ENCODE measurements at places on chromosomes 2 and 18.

DNA sequence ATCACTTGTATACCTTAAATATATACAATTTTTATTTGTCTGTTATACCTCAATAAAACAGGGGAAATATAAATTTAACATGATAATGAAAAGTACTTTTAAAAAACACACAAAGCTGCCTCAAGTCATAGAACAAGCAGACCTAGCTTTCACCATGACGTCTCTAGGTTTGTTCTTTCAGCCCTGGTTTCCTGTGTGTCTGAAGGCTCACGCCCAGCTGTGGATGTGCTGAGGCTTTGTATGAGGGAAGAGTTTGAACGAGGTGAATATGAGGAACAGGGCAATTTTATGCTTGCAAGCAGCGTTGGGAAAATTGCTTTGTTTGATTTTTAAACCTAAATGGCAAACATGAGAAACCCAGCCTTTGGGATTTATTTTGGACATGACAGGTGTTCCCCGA, 15.3 kb downstream of the SH3RF3 start:
- no peak for DNase-seq

DNA sequence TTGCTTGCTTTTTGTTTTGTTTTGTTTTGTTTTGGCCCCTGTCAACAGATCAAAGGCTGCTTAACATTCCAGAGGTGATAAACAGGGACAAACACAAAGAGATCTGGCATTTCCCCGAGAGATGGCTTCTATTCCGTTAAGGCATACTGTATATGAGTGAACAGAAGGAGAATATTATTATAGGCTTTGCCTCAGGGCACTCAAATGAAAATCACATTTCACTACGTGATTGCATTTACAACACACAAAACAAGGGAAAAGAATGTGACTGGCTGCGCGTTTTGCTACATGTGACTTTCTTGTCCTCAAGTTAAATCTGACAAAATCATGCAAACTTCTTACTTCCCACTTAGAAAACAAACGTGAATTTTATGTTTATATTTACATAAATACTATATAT, 1037.9 kb upstream of the DDX18 start:
- DNase-seq: no peak

DNA sequence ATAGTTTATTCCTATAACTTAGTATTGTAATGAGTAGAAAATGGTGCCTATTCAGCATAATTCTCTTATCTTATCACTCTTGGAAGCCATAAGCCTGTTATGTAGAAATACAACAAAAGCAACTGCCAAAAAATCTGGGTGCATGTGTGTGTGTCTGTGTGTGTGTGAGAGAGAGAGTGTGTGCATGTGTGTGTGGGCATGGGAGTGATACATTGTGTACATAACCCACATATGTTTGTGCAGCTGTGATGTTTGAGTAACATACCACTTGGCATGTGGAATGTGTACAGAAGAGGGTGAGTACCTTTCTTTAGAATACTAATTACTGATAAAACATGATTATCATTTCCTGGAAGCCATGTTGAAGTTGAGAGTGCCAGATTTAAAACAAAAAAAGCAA, 642.3 kb upstream of the SYT4 start:
- DNase-seq: no peak

GRCh38 chr2:83795777-83796176, 663.3 kb downstream of the SUCLG1 start:
- DNase-seq: no peak

- DNase-seq: no peak
These were observed 233.1 kb downstream of the NR4A2 start for GRCh38 chr2:156099382-156099781.

- DNase-seq: peak; percentile 34
These were observed 2.8 kb downstream of the SP9 start for GRCh38 chr2:174337337-174338146.

DNA sequence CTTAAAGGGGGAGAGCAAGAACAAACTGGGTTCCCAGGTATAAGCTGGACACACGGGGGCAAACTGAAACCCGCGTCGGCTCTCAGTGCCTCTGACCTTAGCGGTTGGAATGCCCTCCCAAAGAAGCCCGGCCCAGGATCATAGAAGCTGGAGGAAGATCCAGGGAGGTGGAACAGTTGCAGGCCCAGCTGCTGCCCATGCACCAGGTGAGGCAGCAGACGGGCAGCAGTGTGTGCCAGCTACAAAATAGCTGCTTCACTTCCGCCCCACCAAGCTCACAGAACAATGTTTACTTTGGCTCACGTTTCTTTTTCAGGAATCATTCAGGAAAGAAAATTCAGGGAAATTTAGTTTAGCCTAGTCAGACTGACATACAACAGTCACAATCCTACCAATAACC, 3.9 kb upstream of the ERMN start:
- peak; percentile 10 for DNase-seq

GRCh38 chr2:215876139-215876936, 137.0 kb downstream of the MREG start:
- no peak for DNase-seq

DNA sequence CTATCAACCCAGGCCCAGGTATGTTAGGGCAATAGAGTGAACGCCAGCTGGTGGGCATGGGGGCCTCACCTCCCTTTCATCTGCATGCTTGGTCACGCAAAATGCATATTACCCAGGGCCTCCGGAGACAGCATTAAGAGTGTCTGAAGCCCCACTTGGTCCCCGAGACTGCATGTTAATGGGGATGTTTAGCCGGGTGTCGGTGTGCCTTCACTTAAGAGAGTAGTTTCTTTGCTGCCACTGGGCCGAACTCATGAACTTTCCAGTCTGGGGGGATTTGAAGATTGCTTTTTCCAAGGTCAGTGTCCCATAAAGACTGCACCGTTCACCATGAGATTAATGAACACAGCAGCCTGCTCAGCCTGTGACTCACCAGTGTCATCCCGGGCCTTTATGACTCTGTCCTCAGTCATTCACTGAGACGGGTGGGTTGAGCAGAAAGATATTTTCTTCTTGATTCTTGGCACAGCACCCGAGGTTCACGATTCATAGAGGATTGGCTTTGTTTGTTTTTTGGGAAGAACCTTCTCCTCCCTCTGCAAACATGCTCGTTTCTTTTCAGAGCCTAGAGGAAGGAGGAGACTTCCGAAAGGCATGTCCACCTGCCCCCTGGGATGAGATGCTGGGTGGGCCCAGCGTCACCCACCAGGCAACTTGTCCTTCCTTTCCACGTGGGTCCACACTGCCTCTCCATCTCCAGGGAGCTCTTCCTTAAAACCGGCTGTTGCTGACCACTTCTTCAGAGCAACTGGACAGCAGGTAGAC, 199.1 kb downstream of the GLI2 start:
- DNase-seq: peak; percentile 89

DNA sequence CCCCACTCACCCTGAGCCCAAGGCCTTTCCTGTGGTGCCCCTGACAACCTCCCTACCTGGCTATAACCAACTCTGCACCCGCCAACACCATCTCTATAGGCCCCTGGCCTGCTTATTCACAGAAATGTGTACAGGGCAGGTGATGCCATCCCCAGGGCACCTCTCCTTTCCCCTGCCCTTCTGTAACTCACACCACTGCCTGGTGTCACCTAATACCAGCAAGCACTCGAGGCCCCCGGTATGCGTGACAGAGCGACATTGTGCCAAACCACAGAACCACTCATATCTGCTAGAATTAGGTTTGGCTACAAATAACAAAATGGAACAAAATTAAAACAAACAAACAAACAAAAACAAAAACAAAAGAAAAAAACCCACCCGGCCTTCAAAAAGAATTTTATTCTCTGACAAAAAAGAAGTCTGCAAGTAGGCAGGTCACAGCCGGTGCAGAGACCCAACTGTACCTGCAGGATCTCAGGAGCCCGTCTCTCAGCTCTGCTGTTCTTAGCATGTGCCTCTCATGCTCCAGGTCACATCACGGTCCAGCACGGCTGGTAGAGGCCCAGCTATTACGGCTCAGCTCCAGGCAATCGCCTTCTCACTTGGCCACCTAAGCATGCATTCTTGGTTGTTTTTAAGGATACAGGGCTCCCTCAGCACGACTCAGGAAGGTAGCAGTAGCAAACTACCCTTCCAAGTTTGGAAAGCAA, 51.4 kb downstream of the FAM178B start:
- DNase-seq: no peak

- DNase-seq: no peak
These were observed 34.9 kb downstream of the CIB4 start for GRCh38 chr2:26605999-26606846.

DNA sequence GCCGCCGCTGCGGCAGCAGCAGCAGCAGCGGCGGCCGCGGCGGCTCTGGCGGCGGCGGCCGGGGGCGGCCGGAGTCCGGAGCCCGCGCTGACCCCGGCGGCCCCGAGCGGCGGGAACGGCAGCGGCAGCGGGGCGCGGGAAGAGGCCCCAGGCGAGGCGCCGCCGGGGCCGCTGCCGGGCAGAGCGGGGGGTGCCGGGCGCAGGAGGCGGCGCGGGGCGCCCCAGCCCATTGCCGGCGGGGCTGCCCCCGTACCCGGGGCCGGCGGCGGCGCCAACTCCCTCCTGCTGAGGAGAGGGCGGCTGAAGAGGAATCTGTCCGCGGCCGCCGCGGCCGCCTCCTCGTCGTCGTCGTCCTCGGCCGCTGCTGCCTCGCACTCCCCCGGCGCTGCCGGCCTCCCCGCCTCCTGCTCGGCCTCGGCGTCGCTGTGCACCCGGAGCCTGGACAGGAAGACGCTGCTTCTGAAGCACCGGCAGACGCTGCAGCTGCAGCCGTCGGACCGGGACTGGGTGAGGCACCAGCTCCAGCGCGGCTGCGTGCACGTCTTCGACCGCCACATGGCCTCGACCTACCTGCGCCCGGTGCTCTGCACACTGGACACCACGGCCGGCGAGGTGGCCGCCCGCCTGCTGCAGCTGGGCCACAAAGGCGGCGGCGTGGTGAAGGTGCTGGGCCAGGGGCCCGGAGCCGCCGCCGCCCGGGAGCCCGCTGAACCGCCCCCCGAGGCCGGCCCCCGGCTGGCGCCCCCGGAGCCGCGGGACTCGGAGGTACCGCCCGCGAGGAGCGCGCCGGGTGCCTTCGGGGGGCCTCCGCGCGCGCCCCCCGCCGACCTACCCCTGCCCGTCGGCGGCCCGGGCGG, 646 bp downstream of the PHLPP1 start:
- peak; percentile 70 for DNase-seq

GRCh38 chr18:582465-582864, 2.3 kb downstream of the CETN1 start:
- no peak for DNase-seq

GRCh38 chr2:80517316-80517715, 212.8 kb upstream of the LRRTM1 start:
- no peak for DNase-seq

DNA sequence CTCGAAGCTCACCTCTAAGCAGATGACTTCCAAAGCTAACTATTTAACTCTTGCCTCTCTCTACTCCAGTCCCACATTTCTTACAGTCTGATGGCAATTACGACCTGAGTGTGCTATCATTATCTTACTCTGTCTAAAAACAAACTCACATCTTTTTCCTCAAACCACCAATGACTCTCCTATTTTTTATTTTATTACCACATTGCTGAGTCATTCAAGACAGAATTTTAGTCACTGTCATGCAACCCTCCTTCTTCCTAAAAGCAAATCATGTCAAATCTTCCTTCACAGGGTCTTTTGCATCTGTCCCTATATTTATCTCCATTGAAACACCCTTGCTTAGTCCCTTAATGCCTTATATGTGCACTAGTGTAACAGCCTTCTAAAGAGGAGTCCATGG, 34.6 kb upstream of the C2orf15 start:
- DNase-seq: no peak

DNA sequence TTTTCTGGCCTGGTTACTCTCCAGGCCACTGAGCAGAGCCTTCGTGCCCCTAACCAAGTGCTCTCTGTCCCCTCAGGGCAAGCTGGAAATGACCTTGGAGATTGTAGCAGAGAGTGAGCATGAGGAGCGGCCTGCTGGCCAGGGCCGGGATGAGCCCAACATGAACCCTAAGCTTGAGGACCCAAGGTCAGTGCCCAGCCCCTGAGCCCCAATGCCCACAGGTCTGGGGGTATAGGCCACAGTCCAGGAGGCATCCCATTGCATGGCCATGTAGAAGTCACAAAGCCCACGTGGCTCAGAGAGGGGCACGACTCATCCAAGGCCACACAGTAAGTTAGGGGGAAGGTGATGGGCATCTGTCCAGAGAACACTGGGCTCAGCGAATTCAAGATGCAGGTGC, 227.6 kb downstream of the DYSF start:
- no peak for DNase-seq

DNA sequence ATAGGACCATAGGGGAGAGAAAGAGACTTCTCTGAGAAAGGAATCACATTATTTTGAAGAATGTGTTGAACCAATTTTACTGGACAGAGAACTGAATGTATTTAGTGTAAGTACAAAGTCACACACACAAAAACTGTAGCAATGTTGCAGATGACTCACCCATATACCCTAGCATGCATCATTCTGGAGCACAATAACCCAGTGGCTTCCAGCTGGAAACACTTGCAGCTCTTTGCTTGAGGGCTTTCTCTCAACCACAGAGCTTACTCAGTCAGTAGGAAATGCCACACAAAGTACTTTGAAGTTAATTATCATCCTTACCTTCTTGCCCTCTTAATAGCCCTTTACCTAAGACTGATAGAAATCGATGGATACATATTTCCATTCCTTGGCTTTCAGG, 760.0 kb upstream of the FSHR start:
- peak; percentile 2 for DNase-seq

DNA sequence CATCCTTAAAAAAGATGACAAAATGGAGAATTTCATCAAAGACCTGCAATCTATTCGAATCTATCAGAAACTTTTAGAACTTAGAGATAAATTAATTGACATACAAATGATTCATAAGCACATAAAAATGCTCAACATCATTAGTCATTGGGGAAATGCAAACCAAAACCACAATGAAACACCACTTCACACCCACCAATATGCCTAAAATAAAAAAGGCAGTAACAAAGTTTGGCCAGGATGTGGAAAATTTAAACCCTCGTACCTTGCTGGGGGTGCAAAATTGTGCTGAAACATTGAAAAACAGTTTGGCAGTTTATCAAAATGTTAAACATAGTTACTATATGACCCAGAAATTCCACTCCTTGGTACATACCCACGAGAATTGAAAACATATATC, 11.5 kb upstream of the EIF2AK3 start:
- peak; percentile 63 for DNase-seq

DNA sequence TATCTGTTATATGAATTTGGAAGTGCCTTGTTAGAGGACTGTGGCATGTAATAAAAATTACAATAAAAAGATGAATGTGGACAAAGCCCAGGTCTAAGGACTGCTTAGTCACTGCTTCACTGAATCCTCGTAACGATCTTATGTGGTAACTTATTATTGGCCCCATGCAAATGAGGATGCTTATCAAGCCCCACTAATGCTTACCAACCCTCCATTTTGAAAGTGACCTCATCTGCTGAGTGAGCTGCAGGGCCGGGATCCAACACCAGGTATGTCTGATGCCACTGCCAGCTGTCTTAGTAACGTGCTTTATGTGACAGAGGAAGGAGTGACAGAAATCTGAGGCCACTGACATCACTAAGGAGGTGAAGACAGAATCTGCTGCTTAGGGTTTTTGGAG, 65.3 kb upstream of the CCDC85A start:
- DNase-seq: peak; percentile 71

DNA sequence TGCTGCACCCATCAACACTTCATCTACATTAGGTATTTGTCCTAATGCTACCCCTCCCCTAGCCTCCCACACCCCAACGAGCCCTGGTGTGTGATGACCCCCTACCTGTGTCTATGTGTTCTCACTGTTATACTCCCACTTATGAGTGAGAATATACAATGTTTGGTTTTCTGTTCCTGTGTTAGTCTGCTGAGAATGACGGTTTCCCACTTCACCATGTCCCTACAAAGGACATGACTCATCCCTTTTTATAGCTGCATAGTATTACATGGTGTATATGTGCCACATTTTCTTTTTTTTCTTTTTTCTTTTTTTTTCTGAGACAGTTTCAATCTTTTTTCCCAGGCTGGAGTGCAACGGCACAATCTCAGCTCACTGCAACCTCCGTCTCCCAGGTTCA, 284.1 kb upstream of the CYP26B1 start:
- DNase-seq: no peak

Data from Daoy (cell line).